ENCODE measurements at places on chromosomes 2 and 18.

- DNase-seq, result no peak
Observed at GRCh38 chr2:15941871-15942710, 1.7 kb downstream of the MYCN start.

DNA sequence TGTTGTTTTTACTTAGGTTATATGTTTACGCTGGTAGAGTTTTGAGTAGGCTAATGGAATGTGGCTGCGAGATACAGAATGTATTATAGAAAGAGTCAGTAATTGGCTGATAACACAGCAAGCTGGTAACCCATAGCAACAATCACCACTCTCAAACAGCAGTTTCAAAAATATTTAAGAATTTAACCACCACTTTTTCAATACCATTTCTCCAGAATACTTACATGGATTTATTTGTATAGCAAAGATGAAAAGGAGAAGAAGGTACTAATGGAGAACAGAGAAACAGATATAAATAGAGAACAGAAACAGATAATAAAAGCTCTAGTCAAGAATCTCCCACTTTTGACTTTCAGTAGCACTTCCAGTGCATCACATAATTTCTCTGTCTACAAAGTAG, 188.3 kb upstream of the SLC39A10 start:
- no peak for DNase-seq

DNA sequence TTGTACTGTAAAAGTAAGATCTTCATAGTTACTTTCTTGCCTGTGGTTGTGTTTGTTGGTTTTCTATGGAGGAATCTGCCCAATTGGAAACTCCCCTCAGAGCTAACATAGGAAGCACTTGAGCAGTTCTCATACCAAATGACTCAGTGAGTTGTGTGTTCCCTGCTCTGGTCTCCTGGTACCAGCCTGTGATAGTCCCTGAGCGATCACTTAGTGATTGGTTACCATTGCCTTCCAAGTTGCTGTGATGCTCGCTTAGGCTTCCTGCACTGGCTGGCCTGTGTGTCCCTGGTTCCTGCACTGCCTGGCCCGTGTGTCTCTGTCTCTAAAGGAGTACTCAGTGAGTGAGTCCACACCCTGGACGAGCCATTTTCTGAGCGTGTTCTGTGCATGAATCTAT, 133.0 kb downstream of the MAP4K4 start:
- no peak for DNase-seq

DNA sequence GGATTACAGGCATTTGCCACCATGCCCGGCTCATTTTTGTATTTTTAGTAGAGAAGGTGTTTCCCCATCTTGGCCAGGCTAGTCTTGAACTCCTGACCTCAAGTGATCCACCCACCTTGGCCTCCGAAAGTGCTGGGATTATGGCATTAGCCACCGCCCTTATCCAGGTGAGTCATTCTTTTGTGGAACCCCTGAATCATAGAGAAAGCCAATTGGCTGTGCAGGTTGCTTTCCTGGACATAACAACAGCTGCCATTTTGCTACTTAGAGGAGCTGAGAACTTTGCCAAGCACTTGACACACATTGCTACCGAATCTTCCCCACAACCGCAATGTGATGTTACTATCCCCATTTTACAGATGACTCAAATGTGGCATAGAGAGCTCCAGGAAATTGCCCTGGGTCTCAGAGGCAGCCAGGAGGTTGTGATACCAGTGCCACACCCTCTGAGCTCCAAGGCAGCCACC, 36.0 kb downstream of the SETBP1 start:
- no peak for DNase-seq

DNA sequence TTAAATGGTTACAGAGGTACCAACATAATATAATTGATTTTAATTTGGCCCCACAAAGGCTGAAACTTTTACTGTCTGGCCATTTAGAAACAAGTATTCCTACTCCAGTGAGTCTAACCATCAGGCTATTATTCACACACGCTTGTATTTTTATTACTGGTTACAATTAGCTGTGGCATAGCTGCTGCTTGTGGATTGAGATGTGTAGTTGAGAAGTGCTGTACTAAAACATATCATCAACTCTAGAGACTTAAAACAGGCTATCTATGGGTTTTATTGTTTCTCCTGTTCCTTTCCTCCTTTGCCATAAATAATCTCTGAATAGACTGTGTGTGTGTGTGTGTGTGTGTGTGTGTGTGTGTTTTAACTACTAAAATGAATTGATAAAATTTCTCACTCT, 530.2 kb downstream of the CCDC85A start:
- DNase-seq, result no peak

DNA sequence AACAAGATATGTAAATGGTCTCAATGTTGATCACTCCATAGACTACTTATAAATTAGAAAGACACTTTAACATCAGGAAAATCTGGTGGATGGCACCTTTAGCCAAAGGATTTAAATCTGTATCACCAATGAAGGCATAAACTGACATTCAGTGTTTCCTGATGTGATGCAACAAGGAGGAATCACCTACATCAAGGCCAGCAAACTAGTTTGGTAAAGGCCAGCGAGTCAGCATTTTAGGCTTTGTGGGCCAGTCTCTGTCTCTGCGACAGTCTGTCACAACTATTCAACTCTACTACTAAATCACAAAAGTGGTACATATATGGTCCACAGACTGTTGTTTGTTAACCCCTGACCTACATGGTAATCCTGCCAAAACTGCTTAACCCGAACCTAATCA, 33.3 kb downstream of the C2orf76 start:
- DNase-seq, result peak; percentile 35

DNA sequence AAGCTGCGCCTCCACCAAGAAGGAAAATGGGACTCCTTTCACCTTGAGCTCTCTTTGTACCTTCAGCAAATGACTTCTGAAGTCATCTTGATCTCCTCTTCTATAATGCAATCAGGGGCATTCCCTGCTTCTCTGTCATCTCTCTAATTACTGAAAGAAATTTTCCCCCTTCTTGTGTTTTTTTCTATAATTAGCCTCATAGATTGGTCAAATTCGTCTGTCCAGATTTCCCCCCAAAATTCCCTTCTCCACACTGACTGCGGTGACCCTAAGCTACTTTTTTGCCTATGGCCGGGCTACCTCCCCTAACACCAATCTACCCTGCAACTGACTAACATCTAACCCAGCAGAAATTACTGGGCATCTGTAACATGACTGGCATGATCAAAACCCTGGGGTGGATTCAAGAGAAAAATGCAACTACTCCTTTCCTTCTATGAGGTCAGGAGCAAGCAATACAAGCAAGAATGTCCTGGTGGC, 168.6 kb downstream of the BCL2 start:
- no peak for DNase-seq

DNA sequence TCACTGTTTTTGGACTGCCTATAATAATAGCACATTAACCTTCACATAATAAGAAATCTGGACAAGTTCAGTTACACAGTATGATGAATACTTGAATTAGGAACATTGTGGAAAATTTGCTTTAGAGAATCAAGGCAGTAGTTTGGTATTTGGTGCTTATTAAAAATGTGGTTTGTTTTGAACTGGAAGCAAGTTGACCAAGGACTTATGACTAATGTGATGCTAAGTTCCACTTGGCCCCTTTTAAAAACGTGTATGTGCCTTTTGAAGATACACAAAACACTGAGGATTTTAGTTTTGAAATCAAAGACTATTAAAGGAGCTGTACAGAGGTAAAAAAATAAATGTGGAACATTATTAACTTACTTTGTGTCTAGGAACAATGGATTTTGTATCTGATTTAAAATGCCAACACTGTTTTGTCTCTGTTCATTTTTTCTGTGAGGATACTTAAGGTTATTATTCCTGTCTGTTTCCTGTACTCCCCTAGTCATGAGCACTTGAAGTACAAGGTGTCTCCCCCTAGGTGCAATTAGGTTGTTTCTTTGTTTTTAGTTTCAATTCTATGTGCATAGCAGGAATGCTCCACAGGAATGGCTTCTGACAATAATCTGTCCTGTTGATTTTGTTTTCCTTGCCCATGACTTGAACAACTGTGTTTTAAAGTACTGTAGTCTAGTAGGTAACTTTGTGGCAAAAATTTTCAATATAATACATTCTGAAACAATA, 49.6 kb upstream of the PTH2R start:
- no peak for DNase-seq

DNA sequence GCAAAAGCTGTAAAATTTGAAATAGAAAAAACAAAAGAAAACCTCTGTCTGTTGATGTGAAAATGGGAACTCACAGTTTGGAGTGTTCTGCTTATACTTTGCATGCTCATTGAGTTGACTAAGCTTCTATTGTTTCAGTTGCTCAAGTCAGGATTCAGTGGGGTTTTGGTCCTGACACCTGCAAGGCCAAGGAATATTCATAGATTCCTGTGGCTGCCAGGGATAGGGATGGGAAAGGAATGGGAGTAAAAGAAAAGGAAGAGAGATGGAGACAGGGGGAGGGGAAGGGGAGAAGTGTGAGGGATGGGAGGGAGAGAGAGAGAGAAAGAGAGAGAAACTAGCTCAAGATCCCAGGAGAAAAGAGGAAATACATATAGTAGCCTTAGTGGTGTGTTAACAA, 1.3 kb downstream of the CPS1 start:
- DNase-seq, result no peak

- DNase-seq, result no peak
Observed at GRCh38 chr2:217106650-217107014, 246.8 kb upstream of the TNP1 start.

DNA sequence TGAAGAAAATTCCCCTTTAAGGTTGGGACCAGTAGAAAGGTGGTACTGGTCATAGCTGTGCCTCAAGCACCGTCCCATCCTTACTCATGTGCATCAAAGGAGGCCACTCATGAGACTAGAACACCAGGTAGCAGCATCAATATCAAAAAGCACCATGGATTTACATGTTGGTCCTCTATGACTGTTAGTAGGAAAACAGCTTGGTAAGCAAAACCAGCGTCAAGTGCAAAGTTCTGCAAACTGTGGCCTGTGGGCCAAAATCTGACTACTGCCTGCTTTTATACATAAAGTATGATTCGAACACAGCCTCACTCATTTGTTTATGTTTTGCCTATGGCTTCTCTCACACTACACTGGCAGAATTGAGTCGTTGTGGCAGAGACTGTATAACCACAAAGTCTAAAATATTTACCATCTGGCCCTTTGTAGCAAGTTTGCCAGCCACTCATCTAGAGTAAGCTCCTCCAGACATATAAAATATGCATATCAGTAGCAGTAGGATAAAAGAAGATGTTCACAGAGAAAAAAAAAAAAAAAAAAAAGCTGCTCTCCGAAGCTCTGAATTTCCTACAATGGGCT, 119.7 kb upstream of the CTNNA2 start:
- DNase-seq, result no peak

All from AML-193 (cell line).